K562 (cell line): ENCODE measurements at places on chromosomes 1 and 21.

GRCh38 chr1:203166192-203166940, 9.3 kb downstream of the MYBPH start:
- peak; percentile 68 for DNase-seq

- DNase-seq, result no peak
Measured at GRCh38 chr1:181334724-181335123, 148.6 kb upstream of the CACNA1E start.

GRCh38 chr1:94636624-94637023, 95.1 kb upstream of the F3 start:
- DNase-seq, result no peak

DNA sequence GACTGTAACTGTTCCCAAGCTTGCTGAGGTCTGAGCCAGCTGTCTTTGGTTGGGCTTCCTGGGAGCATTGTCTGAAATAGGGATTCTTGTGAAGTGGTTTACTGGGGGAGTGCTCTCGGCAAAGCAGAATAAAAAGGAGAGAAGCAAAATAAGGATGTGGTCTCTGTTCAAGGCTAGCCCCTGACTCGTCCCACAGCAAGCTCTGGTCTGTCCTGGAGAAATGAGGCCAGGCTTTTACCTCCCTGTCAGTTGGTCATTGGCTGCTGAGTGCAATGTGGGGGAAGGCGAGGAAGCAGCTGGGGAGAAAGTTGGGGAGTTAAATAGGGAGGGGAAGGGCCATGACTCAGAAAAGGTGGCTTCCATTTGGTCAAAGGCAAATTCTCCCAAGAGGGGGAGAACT, 303.9 kb upstream of the DUSP10 start:
- DNase-seq, result no peak

DNA sequence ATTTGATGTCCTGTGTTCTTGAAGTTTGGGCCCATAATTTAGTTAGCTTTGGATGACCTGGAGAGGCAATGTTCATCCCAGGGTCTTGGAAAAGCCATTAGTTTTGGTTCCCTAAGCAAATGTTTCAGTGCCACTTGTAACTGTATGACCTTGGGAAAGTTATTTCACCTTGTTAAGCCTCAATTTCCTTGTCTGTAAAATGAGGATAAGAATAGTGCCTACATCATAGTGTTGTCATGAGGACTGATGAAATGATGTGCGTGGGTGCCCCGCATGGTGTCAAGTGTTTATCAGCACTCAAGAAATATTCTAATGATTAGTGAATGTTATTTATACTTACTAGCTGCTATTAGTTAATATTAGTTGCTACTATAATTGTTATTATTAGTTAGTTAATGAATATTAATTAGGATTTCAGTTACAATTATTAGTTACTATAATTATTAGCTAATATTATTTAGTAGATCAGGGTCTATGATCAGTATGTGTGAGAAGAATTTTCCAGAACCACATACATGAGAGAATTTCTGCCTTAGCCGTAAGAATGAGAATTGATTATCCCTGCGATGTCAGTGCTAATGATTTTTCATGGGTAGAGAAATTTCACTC, 1.9 kb downstream of the SH3BGR start:
- DNase-seq, result no peak

- no peak for DNase-seq
Measured at GRCh38 chr1:177569476-177569875, 398.7 kb downstream of the BRINP2 start.

DNA sequence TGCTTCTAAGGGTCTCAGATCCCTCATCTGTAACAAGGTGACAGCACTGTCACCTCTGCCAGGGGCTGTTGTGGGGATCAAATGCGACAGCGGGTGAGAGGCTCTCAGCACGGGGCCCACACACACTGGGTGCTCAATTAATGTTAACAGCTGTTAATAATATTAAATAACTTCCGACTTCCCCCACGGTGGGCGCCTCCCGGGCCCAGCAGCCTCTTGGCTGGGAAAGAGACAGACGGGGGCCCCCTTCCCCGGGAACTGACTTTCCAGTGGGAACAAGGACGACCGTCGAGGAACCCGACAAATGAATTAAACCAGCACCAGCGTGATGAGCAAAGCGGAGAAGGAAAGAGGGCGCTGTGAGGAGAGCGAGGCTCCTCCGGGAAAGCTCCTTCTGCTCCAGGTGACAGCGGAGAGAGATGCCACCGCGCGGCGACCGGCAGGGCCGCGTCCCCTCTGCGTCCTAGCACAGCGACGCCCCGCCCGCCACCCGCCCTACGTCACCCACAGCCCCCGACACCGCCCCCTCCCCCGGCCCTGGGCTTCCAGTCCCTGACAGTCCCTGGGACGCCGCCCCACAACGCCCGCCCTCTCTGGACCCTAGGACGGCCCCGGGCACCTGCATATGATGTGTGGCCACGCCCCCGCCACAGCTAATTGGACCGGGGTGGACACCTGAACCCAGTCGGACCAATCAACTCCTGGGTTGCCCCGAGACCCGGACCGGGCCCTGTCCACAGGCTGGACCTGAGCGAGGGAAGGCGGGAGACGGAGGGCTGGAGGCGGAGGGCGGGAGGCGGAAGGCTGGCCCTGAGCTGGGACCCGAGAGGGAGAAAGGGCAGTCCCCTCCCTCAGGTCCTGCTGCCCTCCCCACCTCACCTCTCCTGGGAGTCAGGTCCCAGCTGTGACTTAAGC, 38.2 kb downstream of the MATN1 start:
- peak; percentile 60 for DNase-seq

DNA sequence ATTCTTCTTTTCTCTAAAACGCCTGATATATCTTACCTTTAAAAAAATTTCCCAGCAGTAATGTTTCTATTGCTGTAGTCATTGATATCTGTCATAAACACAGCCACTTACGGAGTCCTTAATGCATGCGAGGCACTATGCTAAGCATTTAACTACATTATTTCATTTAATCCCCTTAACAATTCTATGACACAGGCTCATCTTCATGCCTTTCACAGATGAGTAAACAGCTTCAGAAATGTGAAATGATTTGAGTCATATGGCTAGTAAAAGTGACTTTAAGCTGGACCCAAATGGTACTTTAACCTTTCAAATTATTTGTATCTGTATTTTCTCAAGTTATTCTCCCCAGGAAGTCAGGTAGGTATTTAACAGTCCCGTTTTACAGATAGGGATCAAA, 125.1 kb upstream of the FGGY start:
- DNase-seq, result no peak

DNA sequence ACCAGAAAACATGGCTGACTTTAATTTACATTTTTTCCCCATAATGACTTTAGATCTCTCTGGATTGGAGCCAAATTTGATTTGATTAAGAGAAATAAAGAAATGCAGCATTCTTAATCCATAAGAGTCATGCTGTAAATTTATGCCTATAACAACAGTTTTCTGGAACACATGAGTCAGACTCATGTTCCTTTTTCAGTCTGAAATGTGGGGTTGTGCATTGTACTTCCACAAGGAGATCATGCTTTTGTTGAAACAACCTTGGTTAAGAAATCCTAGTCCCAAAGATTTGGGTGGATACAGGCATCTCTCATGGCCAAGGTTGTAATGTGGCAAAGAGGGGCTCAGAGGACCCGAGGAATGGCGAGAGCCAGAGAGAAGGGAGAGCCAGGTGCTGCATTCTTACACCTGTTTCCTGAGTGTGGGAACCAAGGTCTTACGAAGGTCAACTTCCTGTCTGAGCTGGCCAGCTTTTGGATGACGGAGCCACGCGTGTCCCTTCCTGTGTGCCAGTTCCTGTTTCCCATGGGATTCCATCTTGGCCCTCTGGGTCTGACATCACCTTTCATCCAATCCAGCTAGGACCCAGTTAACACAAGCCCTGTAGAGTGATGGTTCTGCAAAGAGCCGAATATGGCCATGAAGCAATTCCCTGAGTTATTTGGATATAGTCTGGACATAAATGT, 23.1 kb downstream of the CLDN14 start:
- DNase-seq, result no peak

- no peak for DNase-seq
Measured at GRCh38 chr1:107228704-107229371, 88.0 kb downstream of the NTNG1 start.

DNA sequence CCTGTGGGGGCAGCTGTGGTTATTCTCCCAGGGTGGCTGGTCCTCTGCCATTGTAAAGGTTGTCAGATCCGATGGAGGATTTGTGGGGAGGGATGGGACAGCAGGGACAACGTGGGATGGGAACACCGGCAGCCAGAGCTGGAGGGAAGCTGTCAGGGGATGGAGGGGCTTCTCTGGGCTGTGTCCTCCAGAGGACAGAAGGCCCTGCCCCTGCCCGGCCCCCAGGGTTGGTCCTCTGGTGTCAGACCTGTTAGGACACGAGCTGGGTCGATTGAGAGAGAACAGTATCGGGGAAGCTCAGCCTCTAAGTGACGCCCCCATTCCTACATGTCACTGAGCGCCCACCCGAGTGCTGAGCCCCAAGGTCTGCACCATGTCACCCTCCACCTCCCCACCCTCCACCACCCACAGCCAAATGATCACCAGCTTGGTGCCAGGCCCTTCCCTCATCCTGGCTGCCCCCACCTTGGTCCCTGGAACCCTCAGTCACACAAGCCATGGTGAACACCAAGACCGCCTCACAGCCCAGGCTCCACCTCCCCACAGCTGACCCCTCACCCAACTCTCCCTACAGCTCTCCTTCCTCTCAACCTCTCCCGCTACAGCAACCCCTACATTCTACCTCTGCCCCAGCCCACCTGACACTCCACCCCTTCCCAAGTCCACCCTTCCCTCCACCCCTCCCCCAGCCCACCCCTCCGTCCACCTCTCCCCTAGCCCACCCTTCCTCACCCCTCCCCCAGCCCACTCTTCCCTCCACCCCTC, 244.4 kb downstream of the MATN1 start:
- no peak for DNase-seq
